Renal cortical epithelial cell (primary cell): ENCODE measurements at places on chromosomes 16 and 17.
A peak's percentile ranks its signal among the peaks of the same experiment; 100 is the strongest.

- DNase-seq: no peak
Measured at GRCh38 chr17:30238387-30239088, 3.0 kb upstream of the SLC6A4 start.

DNA sequence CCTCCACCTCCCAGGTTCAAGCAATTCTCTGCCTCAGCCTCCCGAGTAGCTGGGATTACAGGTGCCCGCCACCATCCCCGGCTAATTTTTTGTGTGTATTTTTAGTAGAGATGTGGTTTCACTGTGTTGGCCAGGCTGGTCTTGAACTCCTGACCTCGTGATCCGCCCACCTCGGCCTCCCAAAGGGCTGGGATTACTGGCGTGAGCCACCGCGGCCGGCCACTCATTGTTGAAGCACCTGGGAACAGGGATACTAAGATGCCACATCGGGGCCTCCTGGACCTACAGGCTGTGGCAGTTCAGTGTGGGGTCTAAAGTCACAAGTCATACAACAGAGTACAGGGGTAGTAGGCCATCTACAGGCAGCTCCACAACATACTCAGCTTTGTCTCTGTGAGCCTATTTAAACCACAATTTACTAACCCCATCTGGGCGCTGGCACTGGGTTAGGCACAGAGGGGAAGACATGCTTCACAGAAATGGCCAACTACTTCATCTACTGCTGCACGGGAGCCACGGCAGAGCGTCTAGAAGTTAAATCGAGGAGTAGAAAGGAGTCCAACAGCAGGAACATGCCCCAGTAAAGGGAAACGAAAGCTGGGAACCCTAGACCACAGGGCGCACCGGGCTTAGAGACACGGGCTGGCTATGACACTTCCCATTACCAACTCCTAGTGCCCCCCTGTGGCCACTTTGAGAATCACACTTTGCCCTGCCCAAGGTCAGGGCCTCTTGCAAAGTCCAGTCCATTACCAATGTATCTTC is 4.3 kb downstream of the VAMP2 start:
- DNase-seq: peak; percentile 84

- no peak for DNase-seq
Measured at GRCh38 chr16:67000384-67001351, 12.3 kb downstream of the CES4A start.

GRCh38 chr16:3317315-3317999 is 12.2 kb downstream of the ZNF75A start:
- peak; percentile 9 for DNase-seq

DNA sequence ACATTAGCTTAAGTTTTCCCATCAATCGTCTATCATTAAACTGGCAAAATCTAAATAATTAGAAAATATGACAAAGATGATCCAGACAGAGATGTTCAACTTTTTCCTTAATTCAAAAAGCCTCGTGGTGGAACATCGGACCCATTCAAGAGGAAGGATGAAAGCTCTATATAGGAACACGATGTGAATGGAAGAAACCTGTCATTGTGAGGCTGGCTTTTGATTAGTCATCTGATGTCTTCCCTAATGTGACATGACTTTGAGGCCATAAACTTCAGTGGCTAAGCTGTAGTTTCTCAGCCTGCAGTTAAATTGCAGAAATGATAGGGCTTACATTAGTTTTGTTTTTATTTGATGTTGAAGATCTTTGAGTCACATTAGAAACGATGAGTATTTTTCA is 1.0 kb downstream of the AMZ2 start:
- DNase-seq: no peak

- peak; percentile 18 for DNase-seq
Measured at GRCh38 chr17:58755269-58755576, 431 bp upstream of the PPM1E start.

DNA sequence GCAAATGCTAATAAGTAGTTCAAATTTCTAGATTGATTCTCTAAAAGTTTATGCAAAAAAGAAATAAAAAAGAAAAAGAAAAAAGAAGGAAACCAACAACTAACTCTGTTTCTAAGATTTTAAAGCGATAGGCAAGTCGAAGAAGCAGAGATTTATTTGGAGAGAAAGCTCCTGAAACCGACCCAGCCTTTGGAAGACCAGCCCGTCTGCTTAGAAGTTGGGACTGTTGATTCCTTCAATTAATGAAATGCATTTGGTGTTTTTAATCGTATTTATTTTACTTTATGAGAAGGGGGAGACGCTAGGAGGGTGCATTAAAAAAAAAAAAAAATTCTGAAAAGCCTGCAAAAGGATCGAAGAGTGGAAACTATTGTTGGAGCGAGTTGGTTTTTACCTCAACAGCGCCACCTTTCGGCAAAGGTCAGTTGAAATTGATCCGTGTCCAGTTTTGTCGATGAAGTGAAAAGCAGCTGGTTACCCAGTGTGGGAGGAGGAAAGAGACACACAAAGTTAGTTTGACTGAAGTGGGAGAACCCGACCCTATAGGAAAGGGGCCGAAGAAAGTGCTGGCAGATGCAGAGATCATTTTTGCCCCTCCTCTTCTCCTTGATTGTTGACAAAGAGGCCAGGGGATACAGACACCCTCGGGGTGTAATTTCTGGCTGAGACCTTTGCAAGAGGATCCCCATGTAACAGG is 1.5 kb upstream of the MAF start:
- peak; percentile 76 for DNase-seq

DNA sequence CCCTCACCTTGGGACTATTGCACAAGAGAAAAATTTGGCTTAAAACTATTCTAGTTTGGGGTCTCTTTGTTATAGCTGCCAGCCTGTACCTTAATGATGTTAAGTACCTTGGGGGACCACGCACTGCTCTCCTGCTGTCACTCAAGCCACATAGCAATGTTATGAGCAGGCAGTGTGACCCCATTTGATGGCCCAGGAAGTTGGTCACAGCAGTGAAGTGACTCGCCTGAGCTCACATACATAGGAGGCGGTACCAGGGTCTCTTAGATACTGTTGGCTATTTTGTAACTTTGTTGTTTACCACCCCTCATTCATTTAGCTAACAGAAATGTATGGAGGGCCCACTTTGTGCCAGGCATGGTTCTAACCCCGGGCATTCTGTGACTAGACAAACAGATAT is 16.4 kb downstream of the KCNG4 start:
- peak; percentile 18 for DNase-seq

- DNase-seq: no peak
Measured at GRCh38 chr16:58160855-58161254, 31.7 kb upstream of the CFAP20 start.

- DNase-seq: no peak
Measured at GRCh38 chr16:11126399-11127054, 129.5 kb downstream of the SOCS1 start.

GRCh38 chr16:80085606-80086005 is 455.2 kb upstream of the DYNLRB2 start:
- no peak for DNase-seq

DNA sequence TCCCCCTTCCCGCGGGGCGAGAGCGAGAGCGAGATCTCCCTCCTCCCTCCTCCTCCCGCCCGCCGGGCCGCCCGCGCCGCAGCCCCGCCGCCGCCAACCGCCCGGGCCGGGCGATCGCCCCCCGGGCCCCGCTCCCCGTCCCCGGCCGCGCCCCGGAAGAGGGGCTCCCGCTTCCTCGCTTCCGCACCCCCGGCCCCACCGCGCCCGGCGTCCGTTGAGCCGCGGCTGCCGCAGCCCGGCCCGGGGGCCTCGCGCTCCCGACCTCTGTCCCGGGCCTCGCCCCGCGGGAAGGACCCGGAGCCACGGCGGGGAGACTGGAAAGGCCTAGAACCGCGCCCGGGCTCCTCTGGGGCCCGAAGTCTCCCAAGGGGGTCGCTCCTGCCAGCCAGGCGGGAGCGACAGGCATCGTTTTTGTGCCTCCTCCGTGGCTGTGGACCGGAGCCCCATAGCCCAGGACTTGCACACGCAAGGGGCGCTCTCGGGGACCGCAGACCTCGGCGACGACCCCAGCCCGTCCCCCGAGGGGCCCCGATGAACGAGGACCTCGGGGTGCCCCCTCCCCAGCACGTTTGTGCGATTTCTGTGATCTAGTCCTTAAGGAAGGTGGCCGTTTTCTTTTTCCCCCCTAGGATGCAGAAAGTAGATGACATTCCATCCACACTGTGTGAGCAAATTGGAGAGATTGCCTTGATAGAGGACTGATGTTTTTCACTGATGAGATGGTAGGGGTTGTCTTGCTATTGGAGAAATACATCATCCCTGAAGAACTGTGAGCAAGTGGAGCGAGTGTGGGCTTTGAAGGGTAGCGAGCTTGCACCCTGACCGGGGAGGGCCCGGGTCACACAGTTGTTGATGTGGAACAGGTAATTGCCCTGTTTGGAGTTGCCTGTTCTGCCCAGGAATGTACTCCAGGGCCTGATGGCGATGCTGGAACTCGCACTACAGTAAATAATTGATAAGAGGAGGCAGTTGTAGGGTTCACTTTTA is 611 bp downstream of the BANP start:
- DNase-seq: peak; percentile 78

DNA sequence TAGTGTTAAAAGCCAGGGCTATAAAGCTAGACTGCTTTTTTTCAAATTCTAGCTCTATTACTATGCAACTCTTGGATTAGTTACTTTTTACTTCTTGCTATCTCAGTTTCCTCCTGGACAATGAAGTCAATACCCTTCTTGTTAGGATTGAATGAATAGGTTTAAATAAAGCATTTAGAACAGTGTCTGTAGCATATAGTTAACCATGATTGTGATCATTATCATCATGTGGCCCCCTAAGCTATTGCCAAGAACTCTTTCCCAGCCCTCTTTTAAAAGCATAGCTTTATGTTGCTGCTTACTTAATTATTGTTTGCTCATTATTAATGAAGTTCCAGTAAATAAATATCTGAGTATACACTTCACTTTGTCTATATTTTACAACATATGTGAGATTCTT is 4.5 kb downstream of the VMP1 start:
- no peak for DNase-seq

DNA sequence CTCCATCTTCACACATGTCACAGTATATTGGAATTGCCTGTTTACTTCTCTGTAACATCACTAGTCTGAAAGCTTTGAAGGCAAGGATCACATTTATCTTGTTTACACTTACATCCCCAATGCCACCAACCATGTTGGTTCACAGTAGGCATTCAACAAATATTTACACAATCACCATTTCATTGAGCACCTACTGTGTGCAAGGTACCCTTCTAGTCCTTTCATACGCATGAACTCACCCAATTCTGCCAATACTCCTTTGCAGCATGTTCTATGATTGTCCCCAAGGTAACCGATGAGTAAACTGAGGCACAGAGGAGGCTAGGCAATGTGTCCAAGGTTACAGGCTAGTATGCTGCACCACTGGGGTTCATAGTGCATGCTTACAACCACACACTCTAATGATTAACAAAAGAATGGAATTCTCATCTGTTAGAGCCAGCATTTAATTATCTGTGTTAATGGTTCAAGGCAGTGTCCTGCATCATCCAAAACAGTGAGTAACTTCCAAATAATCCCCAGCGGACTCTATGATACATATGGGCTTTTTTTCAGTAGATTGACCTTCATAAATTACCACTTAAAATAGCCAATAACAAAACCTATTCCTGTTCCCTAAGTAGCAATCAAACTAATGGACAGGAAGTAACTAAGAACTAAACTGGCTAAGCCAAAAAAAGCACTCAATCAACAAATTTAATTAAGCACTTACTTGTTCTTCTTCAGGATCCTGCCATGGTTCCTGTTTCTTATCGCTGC is 364.5 kb upstream of the XYLT1 start:
- DNase-seq: no peak

DNA sequence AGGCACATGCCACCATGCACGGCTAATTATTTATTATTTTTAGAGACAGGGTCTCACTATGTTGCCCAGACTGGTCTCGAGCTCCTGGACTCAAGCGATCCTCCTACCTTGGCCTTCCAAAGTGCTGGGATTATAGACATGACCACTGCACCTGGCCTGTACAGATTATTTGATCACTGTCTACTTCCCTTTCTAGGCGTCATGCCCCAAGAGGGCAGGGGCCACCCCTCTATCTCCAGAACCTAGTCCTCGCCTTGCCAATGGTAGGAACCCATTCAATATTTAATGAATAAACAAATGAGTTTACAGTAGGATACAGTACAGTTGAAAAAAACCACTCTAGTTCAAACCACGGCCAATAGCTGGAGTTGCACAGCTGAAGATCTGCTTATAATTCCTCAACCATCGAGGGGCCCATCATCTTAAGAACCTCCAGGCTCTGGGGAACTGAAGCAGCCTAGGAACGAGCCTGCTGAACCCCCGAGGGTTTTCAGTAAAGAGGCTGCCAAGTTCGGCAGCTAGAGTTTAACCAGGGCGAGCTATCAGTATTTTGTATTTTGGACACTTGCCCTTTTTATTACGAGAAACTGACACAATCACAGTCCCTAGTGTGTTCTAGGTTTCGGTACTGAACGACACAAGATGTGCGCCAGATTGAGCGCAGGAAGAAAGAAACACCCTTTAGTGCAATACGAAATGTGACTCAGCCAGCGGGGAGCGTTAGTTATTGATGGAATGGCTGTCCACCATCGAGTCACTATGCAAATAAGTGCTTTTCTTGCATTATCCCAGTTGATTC is 14.6 kb downstream of the ADCY9 start:
- DNase-seq: no peak

GRCh38 chr16:8644211-8645140 is 23.0 kb downstream of the METTL22 start:
- DNase-seq: no peak

DNA sequence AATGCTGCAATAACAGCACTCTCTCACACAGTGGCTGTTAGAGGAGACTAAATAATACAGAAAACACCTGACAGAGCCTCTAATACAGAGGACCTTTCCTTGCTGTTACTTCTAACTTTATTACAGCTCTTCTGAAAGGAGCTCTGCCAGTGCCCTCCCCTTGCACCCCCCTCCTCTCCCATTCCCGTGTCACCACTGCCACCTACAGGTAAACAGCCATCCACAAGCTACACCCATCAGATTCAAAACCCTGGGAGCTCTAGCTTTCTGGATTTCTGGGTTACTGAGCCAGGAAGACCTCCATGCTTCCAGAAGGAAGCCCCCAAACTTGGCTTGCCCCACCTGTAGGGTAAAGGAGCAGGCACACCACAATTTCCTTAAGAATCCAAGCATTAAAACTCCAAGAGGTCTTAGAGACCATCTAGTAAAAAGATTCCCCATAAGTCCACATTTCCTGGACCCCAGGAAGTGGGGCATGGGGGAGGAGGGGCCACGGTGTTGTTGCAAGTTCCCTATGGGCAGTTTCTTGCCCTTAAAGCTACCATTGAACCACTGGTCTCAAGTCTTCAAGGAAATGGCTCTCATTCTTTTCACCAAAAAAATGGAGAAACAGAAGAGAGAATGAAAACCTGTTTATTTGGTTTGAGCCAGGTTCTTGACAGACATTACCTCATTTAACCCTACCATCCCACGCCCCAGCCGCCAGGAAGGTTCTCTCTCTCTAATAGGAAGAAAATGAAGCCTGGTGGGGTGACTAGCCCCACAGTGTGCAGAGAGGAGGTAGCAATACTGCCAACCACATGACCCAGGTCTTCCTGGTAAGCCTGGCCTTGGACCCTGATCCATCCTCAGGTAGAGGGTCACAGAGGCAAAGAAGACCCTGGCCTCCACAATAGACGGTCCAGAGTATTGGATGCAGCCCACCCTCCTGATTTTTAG is 52.8 kb downstream of the TOM1L2 start:
- peak; percentile 69 for DNase-seq

DNA sequence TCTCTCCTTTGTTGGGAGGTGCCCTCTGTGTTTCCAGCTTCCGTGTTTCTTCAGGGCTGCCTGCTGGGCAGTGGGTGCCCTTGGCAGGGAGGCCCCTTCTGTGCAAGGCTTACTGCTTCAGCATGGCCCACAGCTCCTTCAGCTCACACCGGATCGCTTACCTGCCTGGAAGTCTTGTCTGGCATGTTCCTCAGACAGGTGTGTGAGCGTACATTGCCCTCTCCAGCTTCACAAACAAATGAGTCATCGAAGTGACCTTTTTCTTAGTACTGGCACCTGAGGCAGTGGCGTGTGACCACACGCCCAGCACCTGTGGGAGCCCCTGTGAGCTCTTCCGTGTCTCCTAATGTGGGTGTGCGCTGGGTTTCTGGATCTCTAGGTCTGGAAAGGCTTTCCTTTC is 3.5 kb downstream of the RAB40C start:
- DNase-seq: peak; percentile 68
